ENCODE measurements at places on chromosomes 5 and 9. TPM values are rescaled to one million over a fixed set of nuclear protein-coding genes. Genes with fewer than 3 reads are reported as not detected.

The FAM151B gene
- 3.8 TPM for polyA plus RNA-seq

GRCh38 chr9:95003689-95004410 is 277.4 kb downstream of the AOPEP start:
- no peak for DNase-seq

- no peak for DNase-seq
These were observed 17.6 kb downstream of the PDGFRB start for GRCh38 chr5:150137997-150138396.

- DNase-seq = no peak
These were observed 1329.0 kb upstream of the WWC1 start for GRCh38 chr5:166962461-166962860.

GRCh38 chr5:164312801-164313200 is 807.4 kb downstream of the MAT2B start:
- no peak for DNase-seq
